ENCODE measurements at places on chromosomes 13 and 19. TPM values are rescaled to one million over a fixed set of nuclear protein-coding genes. Genes with fewer than 3 reads are reported as not detected.

PLIN4 gene
- total RNA-seq, result 4.6 TPM

- DNase-seq, result peak; percentile 88
Measured at GRCh38 chr19:55580628-55581144, at the start of gene ZNF579. ZNF579 (minus strand) TSS chr19:55580848; CDS start chr19:55579639, 1,209 bp downstream.

DNA sequence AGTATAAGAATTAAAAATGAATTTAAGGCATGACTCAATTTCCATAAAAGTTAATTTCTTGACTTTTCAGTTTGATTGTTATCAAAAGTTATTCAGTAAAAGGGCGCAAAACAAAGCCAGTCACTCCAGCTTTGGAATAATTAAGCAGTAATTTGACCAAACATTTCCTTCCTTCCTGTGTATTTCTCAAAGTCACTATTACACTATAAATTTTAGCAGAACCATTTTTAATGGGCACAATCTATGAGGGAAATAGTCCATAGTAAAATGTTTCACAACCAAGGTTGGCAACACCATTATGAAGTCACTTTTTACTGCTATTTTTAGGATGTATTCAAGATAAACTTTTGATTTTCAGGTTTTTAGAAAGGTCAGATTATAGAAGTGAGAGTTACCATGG is 91.0 kb downstream of the DACH1 start:
- DNase-seq, result no peak

GRCh38 chr19:8571006-8571411 is 6.2 kb downstream of the MYO1F start:
- peak; percentile 71 for DNase-seq

EPS8L1 gene
- total RNA-seq, result 28.1 TPM

PGLYRP2 gene
- not detected for total RNA-seq

DNA sequence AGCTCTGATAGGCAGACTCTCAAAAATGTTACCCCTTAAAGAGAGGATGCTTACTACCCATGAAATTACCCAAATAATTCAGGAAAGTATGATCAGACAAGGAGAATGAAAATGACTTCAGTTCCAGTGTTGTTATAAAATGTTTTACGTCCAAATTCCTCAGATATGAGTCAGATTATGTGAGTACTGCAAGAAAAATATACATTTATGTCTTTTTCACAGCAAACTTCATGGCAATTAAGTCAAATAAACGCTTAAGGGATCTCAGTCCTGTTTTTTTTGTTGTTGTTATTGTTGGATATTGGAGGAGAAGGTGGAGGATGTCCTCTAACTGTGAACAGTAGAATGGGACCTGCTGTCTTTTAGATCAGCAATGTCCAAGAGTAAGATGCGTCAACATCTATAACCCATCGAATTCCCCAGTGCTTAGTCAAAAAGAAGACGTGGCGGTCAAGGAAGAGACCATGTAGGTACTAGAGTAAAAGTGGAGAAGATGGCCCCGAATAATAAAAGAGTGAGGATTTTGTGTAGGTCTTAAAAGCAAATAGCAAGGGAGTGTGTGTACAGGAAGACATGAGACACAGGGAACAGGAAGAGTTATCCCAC is 215.4 kb upstream of the IRS2 start:
- DNase-seq, result no peak

DNA sequence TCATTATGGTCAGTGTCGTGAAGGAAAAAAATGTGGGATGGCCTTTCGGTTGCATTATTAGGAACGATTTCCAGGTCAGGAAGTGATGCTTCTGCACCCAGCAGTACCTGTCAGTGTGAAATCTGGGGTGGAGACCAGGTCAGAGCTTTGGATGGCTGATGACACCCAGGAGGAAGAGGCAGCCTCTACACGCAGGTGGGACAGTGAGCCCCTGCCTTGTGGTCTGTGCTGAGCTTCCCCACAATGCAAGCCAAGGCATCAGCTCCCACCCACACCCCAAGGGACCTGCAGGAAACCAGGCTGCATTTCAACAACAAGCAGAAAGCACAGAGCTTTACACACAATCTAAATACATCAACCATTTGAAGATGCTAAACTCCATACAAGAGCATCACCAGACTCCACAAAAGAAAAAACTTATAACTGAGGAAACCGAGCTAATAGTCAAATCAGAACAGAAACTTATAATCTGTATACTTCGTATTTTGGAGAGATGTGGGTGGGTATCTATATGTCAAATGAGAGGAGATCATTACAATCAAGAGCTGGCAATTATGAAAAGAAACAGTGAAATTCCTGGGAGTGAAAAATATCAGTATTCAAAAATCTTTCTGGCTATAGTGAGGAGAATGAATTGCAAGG is 130.1 kb downstream of the ZDHHC20 start:
- DNase-seq, result no peak

KLC3 gene
- 1.4 TPM for total RNA-seq

ZNF780B gene
- total RNA-seq, result 27.1 TPM

DNA sequence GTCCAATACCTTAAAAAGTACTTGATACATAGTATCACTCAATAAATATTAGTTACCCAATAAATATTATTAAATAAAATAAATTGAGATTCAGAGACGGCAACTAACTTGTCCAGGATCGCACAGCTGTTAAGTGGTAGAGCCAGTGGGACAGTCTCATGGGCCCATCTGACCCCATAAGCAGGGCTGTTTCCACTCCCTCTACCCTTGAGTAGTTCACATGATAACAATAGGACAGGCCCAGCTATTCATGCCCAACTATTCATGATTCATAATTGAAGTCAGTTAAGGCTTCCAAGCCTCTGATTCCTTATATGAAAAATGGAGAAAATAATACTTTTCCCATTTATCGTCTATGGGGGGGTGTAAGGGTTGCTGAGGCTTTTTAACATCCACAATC is 78.2 kb downstream of the C13orf42 start:
- DNase-seq, result no peak

DNA sequence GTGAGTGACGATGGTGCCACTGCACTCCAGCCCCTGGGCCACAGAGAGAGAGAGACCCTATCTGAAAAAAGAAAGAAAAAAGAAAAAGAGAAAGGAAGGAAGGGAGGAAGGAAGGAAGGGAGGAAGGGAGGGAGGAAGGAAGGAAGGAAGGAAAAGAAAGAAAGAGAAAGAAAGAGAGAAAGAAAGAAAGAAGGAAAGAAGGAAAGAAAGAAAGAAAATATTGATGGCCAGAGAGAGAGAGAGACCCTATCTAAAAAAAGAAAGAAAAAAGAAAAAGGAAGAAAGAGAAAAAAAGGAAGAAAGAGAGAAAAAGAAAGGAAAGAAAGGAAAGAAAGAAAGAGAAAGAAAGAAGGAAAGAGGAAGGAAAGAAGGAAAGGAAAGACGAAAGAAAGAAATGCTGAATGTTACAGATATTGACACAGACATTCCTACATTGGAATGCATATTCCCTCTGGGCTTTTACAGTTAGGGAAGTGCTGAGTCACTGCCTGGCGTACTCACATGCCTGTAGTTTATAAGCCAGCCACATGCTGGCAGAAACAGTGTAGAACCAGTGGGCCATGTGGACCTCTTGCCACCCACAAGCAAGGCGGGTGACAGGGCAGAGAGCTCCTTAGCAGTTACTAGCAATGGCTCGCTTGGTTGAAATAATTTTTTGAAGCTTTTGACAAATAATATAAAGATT is 34.6 kb upstream of the SLC46A3 start:
- DNase-seq, result peak; percentile 63

- DNase-seq, result no peak
Measured at GRCh38 chr19:3162418-3163229, 15.9 kb upstream of the S1PR4 start.

DNA sequence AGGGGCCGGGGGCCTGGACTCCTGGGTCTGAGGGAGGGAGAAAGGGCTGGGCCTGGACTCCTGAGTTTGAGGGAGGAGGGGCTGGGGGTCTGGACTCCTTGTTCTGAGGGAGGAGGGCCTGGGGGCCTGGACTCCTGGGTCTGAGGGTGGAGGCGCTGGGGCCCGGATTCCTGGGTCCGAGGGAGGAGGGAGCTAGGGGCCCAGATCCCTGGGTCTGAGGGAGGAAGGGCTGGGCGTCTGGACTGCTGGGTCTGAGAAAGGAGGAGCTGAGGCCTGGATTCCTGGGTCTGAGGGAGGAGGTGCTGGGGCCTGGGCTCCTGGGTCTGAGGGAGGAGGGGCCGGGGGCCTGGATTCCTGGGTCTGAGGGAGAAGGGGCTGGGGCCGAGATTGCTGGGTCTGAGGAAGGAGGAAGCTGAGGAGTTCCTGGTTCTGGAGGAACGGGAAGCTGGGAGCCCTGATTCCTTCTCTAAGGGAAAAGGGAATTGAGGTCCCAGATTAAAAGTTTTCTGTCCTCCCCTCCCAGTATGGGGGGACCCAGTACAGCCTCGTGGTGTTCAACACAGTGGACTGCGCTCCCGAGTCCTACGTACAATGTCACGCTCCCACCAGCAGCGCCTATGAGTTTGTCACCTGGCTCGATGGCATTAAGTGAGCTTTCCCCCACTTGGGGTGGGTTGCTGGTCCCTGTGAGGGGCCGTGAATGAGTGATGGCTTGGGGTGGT is 721 bp downstream of the MED25 start:
- DNase-seq, result no peak

BEST2 gene
- not detected for total RNA-seq

Measured in lower lobe of right lung (tissue), 2 donors.